Esophagus squamous epithelium (tissue), 5 donors: ENCODE measurements at places on chromosomes 6 and 20.

GRCh38 chr20:43404878-43405277, 52.8 kb upstream of the SRSF6 start:
- DNase-seq, result no peak

- no peak for DNase-seq
These were observed 153.1 kb upstream of the INSM1 start for GRCh38 chr20:20214757-20215275.

DNA sequence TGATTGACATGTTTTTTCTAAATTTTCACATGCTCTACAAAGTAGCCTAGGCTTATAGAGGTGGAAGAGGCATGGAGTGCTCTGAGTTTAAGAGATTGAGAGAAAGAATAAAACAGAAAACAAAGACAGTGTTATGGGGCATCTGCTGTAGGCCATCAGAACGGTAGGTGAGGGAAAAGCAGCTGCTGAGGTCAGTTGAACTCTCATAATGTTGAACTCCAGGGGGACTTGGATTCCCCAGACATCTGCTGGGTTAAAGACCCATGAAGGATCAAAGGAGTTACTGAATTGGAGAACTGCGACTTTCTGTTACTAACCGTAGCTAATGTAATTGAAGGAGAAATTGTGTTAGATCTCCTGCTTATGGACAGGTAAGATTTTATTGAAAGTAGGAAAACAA, 333.9 kb downstream of the TFAP2B start:
- no peak for DNase-seq

DNA sequence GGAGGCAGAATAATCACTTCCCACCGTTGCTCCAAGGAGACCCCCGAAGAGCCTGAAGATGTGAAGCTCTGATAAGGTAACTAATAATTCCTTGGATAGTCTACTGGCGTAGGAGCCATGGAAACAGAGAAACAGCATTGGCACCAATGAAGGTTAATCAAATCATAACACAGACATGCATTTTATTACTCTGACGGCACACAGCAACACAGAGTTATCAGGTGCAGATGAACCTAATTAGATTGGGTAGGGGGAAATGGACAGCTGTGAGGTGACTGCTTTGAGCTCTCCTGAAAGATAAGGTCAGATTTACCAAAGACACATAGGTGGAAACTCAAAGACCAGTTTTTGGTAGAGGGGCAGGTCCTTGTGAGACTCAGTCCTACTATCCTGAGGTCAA, 544.0 kb upstream of the AGPAT4 start:
- DNase-seq, result no peak

- DNase-seq, result no peak
These were observed 570.0 kb downstream of the TBC1D32 start for GRCh38 chr6:120764312-120764711.
